ENCODE measurements at places on chromosomes 4 and X.

- no peaks in the 10 kb centered on the region for H3K27me3 ChIP-seq
- DNase-seq, result no peak
- H3K4me3 ChIP-seq, result no peak overlapping the region
- H3K36me3 ChIP-seq, result peaks cover 25% of the 10 kb centered on the region
- H3K27ac ChIP-seq, result no peak overlapping the region
Observed at GRCh38 chr4:83107631-83108030, 6.9 kb downstream of the PLAC8 start.

GRCh38 chr4:121655320-121656268 is 41.2 kb downstream of the ANXA5 start:
- H3K4me3 ChIP-seq, result no peak overlapping the region
- no peak for DNase-seq
- H3K36me3 ChIP-seq, result no peaks in the 10 kb centered on the region
- no peak overlapping the region for H3K27ac ChIP-seq

DNA sequence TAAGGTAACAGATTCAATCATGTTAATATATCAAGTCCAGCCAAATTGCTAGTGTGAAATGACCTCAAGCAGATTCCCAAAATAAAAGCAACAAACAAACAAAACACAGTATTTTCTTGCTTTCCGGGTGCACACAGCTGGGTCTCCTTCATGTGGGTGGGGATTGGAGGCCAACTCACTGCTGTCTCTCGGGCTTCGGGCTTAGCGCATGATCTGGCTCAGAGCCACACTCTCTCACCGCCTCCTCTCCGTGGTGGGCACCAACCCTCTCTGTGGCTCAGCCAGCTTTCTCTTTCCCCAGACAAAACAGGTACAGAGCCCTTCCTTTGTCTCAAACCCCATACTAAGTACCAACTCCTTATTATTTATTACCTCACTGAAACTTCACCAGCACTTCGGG is 2.9 kb upstream of the REELD1 start:
- H3K36me3 ChIP-seq, result no peaks in the 10 kb centered on the region
- no peaks in the 10 kb centered on the region for H3K27me3 ChIP-seq
- H3K4me3 ChIP-seq, result no peak overlapping the region
- no peak for DNase-seq
- no peaks in the 10 kb centered on the region for H3K4me1 ChIP-seq

DNA sequence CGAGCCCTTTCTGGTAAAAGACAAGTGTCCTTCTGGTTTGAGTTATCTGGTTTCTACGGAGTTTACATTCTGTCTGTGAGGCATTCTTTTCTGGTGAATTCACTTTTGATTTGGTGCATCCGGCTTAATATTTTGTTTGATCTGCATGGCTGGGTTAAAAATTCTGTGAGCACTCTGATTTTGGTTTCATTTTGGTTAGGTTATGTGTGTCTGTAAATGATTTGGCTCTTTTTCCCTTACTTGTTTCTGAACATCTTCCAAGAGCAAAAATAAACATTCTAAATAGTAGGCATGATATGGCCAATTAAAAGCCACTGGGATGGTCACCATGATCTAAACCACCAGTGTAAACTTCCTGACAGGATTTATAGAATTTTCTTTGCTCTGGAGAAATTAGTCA is 85.7 kb upstream of the PTPN13 start:
- DNase-seq, result no peak
- H3K4me3 ChIP-seq, result no peak overlapping the region
- peaks cover 9% of the 10 kb centered on the region for H3K4me1 ChIP-seq

- H3K27me3 ChIP-seq, result no peaks in the 10 kb centered on the region
- H3K4me1 ChIP-seq, result no peaks in the 10 kb centered on the region
- no peaks in the 10 kb centered on the region for H3K36me3 ChIP-seq
- no peak overlapping the region for H3K4me3 ChIP-seq
- H3K27ac ChIP-seq, result no peak overlapping the region
- no peak for DNase-seq
Observed at GRCh38 chrX:100871594-100872560, 2.3 kb downstream of the NOX1 start.

DNA sequence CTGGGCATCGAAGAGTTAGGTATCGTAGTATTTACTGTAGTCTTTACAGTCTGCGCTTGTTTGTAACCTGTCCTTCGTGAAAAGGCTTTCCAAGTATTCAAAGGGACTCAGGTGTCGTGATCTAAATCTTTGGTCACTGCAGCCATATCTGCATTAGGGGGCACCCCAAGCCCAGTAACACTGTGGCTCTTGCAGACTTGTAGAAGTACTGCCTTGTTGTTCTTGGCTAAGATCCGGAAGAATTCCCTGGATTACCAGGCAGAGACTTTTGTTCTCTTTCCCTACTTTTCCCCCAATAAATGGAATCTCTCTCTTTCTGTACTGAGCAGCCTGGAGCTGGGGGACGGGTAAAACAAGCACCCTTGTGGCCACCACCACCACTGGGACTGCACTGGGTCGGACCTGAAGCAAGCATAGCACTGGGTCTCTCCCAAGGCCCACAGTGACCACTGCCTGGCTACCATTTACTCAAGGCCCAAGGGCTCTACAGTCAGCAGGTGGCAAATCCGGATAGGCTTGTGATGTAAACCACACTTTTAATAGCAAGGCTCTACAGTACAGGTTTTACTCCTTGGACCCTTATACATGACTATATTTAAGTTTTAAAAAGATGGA is 12.0 kb downstream of the CXorf58 start:
- H3K36me3 ChIP-seq, result no peaks in the 10 kb centered on the region
- no peak for DNase-seq
- H3K4me3 ChIP-seq, result no peak overlapping the region
- H3K4me1 ChIP-seq, result no peaks in the 10 kb centered on the region

GRCh38 chr4:121698236-121698671 is 1.5 kb upstream of the ANXA5 start:
- H3K4me3 ChIP-seq, result peak overlapping the region; percentile 96
- no peaks in the 10 kb centered on the region for H3K27me3 ChIP-seq
- H3K36me3 ChIP-seq, result no peaks in the 10 kb centered on the region
- peaks cover 11% of the 10 kb centered on the region for H3K4me1 ChIP-seq
- DNase-seq, result peak; percentile 11

- H3K4me3 ChIP-seq, result no peak overlapping the region
- H3K27ac ChIP-seq, result no peak overlapping the region
- DNase-seq, result no peak
- no peaks in the 10 kb centered on the region for H3K36me3 ChIP-seq
- no peaks in the 10 kb centered on the region for H3K27me3 ChIP-seq
Observed at GRCh38 chr4:30801876-30802275, 81.7 kb downstream of the PCDH7 start.

- no peak overlapping the region for H3K27ac ChIP-seq
- no peak overlapping the region for H3K4me3 ChIP-seq
- H3K27me3 ChIP-seq, result no peaks in the 10 kb centered on the region
Observed at GRCh38 chr4:84309191-84309590, 189.9 kb downstream of the NKX6-1 start.

- H3K4me1 ChIP-seq, result no peaks in the 10 kb centered on the region
- no peaks in the 10 kb centered on the region for H3K36me3 ChIP-seq
- no peak for DNase-seq
Observed at GRCh38 chr4:144494280-144494679, 151.7 kb upstream of the HHIP start.

GRCh38 chr4:25233737-25234389 is at the start of gene PI4K2B:
Gene PI4K2B (plus strand): TSS chr4:25234033. CDS start chr4:25234164, 131 bp downstream.
- peak; percentile 98 for DNase-seq
- H3K4me3 ChIP-seq, result peak within 1 kb of the TSS; percentile 78
- H3K36me3 ChIP-seq, result no peaks in the 10 kb centered on the region
- H3K27me3 ChIP-seq, result no peaks in the 10 kb centered on the region

DNA sequence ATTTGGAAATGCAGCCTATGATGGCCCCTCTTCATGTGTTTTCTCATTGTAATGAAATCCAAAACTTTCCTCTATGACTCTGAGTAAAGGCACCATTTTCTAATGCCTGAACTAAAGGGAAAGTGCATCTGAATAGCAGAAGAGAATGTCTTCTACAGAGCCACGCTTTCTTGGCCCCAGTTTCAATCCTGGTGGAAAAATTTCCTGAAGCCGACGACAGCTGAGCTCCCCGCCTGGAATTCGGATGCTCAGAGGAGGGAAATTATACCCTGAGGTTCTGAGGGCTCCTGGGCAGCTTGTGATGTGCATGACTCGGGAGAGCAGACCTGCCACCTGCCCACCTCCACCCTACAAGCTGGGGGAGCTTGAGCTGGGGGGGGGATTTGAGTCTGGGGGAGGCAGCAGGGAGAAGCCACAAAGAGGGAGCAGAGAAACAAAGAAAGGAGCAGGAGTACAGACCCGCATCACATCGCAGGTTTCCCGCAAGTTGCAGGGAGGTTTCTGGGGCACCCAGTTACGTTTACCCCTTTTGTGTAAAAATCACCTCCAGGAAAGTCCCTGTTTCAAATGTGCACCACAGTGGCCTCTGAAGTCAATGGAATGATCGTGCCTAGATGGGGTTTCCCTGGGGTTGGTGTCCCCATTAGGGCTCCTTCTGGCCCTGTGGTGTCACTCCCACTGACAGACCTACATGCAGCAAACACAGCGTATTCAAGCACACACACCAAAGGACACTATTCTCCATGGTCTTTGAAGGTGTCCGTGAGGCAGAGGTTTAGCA is 145.6 kb upstream of the RBPJ start:
- no peaks in the 10 kb centered on the region for H3K36me3 ChIP-seq
- peaks cover 17% of the 10 kb centered on the region for H3K4me1 ChIP-seq
- H3K4me3 ChIP-seq, result no peak overlapping the region

- no peaks in the 10 kb centered on the region for H3K27me3 ChIP-seq
- no peaks in the 10 kb centered on the region for H3K36me3 ChIP-seq
- peaks cover 15% of the 10 kb centered on the region for H3K4me1 ChIP-seq
- H3K27ac ChIP-seq, result no peak overlapping the region
- H3K4me3 ChIP-seq, result no peak overlapping the region
- DNase-seq, result peak; percentile 9
Observed at GRCh38 chr4:151403656-151404055, 5.3 kb upstream of the FHIP1A start.

- H3K27me3 ChIP-seq, result no peaks in the 10 kb centered on the region
- no peak for DNase-seq
- H3K4me3 ChIP-seq, result no peak overlapping the region
- H3K36me3 ChIP-seq, result no peaks in the 10 kb centered on the region
- peaks cover 16% of the 10 kb centered on the region for H3K4me1 ChIP-seq
- H3K27ac ChIP-seq, result no peak overlapping the region
Observed at GRCh38 chrX:68941385-68941952, 112.6 kb downstream of the EFNB1 start.

DNA sequence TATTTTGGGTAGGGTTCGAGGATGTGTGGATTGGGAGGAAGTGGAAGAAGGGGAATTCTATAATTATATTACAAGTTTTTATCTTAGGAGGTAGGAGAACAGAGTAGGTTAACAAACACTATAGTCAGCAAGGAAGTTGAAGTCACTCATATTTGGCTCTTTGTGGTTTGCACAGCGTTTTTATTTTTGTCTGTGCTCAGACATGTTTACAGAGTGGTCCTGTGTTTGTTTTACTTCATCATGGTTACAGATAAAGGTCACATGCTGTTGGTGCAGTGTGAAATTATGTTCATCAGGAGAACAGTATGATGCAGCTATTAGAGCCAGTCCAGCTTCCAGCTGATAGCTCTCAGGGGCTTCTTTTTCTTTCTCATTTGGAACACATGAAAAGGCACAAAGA is 299.9 kb upstream of the SFRP2 start:
- DNase-seq, result no peak
- no peak overlapping the region for H3K4me3 ChIP-seq
- H3K36me3 ChIP-seq, result no peaks in the 10 kb centered on the region
- no peaks in the 10 kb centered on the region for H3K27me3 ChIP-seq
- no peaks in the 10 kb centered on the region for H3K4me1 ChIP-seq
- H3K27ac ChIP-seq, result no peak overlapping the region

- no peaks in the 10 kb centered on the region for H3K36me3 ChIP-seq
- no peaks in the 10 kb centered on the region for H3K27me3 ChIP-seq
- H3K27ac ChIP-seq, result no peak overlapping the region
- no peak overlapping the region for H3K4me3 ChIP-seq
- DNase-seq, result no peak
Observed at GRCh38 chrX:17668929-17669328, 68.4 kb upstream of the SCML1 start.

- no peak overlapping the region for H3K27ac ChIP-seq
- no peak for DNase-seq
- no peaks in the 10 kb centered on the region for H3K36me3 ChIP-seq
- peaks cover 10% of the 10 kb centered on the region for H3K4me1 ChIP-seq
- H3K27me3 ChIP-seq, result no peaks in the 10 kb centered on the region
Observed at GRCh38 chr4:101418055-101418454, 70.7 kb upstream of the PPP3CA start.

DNA sequence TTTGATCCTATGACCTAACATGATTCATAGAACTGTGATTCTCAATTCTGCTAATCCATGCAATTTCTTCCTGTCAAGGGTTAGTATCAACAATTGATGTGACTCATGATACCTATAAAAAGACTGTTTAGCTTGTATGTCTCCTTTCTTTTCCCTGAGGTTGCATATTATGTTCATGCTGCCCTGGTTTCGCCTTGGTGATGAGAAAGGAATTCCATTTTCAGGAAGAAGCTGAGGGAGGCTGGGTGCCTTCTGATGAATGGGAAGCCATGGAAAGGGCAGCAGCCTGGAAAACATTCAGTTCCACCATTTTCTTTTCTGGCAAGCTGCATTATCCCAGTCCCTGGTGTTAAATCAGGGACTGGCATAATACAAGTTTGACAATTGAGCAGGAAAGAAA is 976.5 kb downstream of the RPA4 start:
- no peaks in the 10 kb centered on the region for H3K36me3 ChIP-seq
- no peak overlapping the region for H3K4me3 ChIP-seq
- no peak for DNase-seq
- no peaks in the 10 kb centered on the region for H3K27me3 ChIP-seq
- no peaks in the 10 kb centered on the region for H3K4me1 ChIP-seq

GRCh38 chr4:41982716-41983115 is 1.2 kb downstream of the DCAF4L1 start:
- H3K36me3 ChIP-seq, result no peaks in the 10 kb centered on the region
- H3K27ac ChIP-seq, result no peak overlapping the region
- H3K27me3 ChIP-seq, result no peaks in the 10 kb centered on the region

- H3K27ac ChIP-seq, result no peak overlapping the region
- H3K4me1 ChIP-seq, result no peaks in the 10 kb centered on the region
- no peaks in the 10 kb centered on the region for H3K27me3 ChIP-seq
Observed at GRCh38 chr4:2080429-2081300, 21.5 kb downstream of the NAT8L start.

DNA sequence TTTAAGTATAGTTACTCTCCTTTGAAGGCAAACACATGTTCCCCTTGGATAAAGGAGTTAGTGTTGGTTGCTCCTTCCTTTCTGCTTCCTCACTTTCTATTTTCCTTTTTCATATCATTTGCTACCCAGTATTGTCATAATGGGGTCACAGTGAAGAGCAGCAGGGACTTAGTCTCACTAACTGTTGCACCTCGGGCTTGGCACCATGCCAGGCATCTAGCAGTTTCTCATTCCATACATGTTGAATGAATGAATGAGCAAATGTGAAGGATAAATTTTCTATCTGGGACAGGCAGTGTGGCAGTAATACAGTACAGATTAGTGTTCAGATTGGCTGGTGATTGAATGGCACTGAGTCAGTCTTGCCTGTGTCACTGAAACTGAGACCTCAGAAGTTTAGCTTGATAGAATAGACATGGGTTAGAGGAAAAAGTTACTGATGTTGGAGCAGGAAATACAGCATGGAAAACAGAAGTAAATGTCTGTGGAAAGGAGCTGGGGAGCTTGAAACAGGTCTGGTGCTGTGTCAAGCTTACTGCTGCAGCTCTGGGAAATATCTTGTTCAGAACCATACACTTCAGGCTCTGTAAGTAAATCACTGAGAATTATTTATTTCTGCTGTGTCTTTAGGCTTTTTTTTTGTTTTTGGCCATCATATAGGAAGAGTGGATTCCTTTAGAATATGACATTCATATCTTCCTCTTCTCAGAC is 55.8 kb upstream of the PITX2 start:
- H3K4me1 ChIP-seq, result no peaks in the 10 kb centered on the region
- no peak for DNase-seq
- no peak overlapping the region for H3K27ac ChIP-seq
- no peaks in the 10 kb centered on the region for H3K36me3 ChIP-seq

Data from stomach (tissue), 19 donors.